ENCODE measurements at places on chromosomes 11 and 22.

DNA sequence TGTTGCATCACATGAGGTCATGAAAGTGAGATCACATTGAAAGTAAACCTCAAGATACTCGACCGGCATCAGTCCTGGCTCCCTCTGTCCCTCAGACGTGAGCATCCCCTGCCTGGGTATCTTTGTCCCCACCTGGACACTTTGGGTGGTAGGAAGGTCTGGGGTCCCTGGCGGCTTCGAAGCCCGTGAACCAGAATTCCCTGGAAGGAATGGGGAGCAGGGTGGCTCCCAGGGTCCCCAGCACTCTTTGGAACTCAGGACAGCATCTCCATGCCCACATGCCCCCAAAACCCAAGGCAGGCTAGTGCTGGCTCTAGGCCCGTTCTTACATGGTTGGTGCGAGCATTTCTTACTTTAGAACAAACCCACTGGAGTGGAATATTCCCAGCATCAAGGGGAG is 7.5 kb downstream of the DERL3 start:
- no peak for DNase-seq

DNA sequence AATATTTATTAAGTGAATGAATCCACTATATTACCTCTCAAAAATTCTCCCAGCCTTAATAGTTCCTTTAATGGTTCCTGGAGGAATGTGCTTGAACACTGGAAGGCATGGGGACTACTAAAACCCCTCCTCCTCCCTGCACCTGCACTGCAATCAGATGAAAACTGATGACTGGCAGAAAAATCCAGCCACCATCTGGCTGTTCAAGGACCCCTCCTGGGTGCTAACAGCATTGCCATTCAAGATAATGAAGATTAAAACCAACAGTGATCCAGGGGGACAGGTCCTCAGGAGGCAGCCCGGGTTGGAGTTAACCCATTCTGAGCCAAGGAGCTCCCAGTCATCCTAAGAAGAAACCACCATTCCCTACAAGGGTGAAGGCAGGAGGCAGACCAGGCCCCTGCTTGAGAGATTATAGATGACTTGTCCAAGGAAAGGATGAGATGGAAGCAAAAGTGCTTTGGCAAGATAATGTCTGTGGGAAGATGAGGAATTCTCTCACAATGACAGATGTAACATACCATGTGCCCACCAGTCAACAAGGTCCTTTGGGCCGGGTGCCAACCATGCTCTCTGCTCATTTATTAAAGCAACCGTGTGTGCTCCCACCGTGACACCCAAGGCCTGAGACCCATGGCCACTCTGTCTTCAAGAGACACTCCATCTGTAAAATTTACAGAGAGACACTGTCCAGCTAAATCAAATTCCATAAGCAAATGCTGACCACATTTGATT is 90.6 kb downstream of the LARGE1 start:
- DNase-seq: no peak

GRCh38 chr22:19172213-19173046 is 6.1 kb downstream of the SLC25A1 start:
- DNase-seq: no peak

DNA sequence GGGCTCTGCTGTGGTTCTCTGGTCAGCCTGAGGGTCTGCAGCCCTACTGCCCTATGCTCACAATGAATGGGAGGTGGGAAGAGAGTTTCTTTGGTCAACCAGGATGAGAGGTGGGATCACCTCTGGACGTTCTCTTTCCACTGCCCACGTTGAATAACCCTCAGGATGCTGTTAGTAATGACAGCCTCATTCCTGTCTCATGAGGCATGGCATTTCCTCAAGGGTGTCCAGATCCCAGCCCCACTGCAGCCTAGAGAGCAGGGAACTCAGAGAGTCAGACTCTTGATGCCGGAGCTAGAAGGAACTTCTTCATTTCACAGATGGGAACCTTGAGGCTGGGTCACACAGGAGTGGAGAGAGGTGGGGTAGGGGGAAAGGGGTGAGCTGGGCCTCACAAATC is 196.0 kb downstream of the CEP164 start:
- DNase-seq: no peak

GRCh38 chr11:3089236-3090061 is 32.2 kb upstream of the CARS1 start:
- no peak for DNase-seq

GRCh38 chr11:35214792-35215193 is 75.8 kb downstream of the CD44 start:
- DNase-seq: no peak

GRCh38 chr22:24265734-24266133 is 4.9 kb upstream of the SPECC1L start:
- no peak for DNase-seq

Measured in T-cell (primary cell).